ENCODE measurements at places on chromosomes 6 and 20.

GRCh38 chr6:24927985-24928745 is 7.6 kb downstream of the RIPOR2 start:
- no peak for DNase-seq

- DNase-seq, result no peak
These were observed 51.9 kb downstream of the MYO6 start for GRCh38 chr6:75800708-75801505.

- no peak for DNase-seq
These were observed 142.6 kb downstream of the ADGRG6 start for GRCh38 chr6:142444376-142444775.

DNA sequence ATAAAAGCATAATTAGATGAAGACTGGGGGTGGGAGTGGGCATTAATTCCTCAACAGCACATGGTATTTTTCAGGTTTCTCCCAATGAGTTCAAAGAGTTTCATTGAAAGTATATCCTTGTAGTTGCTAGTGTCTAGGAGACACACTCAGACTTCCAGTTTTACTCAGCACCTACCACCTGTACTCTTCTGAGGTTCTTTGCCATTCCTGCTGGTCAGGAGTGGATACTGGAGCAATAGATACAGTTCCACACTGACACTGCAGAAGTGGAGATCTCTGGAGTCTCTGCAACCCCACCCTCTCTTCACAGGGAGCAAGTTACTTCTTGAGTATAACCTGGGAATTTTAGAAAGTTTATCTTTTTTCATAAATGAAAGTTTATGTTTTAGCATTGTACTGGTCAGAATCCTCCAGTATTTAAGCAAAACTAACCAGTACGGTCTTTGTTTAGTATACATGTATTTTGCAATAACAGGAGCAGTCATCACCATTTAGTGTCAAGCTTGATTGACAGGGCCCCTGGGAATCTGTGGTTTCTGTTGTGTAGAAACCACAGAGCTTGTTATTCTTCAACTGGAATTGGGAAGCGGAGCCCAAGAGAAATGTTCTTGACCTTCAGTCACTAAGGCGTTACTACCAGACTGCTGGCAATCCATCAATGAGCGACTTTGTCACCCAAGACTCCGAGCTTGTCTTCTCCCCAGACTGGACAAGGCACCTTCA is 148.1 kb downstream of the ZDHHC14 start:
- DNase-seq, result no peak

DNA sequence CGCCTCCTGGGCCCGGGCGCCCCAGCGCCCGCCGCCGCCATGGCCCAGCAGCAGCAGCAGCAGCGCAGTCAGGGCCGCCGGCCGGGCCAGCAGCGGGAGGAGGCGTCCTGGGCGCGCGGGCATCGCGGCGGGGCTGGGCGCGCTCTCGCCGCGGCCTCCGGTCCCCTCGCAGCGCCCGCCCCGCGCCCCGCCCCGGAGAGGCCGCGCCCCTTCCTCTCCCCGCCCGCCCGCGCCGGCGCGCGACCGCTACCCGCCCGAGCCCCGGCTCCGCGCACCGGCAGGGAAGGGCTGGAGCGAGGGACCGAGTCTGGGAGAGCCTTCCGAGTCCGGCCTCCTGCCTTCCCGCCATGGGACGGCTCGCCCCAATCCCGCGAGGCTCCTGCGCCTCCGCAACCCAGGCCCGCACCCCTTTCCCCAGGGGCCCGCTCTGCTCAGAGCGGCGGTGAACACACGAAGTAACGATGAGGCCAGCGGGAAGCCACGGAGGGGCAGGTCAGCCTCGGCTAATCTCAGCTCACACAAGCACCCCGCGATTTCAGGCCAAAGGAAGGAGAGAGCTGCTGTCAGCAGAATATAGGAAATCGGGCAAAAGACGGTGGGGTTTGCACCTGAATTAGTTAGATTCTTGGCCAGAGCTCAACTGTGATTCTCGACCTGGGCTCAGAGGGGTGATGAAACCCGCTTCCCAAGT is at the start of gene TXNDC5:
Gene TXNDC5, minus strand, starts transcription at position 135 of the 691 bp plus-strand sequence. Its CDS starts 12 bp downstream, at position 123.
- peak; percentile 42 for DNase-seq

DNA sequence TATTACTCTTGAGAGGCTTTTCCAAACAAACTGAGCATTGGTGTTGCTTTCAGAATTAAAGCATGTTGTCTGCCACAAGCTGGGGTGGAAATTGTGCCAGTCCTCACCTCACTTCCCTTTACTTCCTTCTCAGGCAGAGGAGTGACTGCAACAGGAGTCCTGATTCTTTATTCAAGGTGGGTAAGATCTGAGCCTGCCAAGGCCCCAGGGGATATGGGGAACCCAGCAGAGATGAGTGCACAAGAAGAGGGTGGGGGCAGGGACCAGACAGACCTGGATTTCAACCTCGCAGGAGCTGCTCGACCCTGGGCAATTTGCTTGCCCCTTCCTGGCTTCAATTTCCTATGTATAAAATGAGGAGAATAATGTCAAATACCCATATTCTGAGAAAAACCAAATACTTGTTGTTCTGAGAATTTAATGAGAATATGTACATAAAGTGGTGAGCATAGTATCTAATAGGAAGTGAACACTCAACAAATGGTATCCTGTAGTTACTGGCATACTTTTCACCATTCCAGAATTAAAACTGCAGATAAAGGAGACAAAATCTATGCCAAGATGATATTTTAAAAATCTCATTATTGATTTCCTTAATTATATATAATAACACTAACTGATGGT is 17.8 kb downstream of the MAN1A1 start:
- DNase-seq, result no peak

DNA sequence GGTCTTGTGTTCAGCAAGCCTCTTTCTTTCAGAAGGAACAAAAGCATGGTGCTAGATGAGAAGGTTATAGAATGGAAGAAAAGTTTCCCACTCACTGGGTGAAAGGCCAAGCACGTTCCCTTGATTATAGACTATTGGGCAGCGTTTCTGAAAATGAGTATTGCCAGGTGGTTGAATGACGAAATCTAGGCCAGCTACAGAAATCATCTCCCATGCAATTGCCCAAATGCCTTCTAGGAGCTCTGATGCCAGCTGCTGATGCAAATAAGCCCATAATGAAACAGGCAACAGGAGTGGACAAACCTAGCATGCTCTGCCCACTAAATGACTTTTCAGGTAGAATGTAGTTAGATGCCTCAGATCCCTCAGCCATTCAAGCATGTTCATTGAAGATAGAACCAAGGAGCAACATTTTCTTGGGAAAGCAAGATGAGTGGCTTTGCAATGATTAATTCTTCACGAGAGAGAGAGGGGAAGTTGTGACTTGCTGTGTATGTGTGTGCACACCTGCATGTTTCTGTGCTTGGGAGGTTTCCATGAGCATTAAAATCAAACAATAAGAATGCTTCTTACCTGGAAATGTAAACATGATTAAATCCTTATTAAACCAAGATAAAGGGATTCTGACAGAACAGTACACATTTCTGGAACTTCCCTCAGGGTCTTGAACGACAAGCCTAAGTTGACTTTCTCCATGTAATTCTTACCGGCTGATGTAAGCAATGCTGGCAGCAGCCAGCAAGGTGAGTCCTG is 43.6 kb downstream of the ADTRP start:
- DNase-seq, result no peak

- DNase-seq, result no peak
These were observed 16.8 kb upstream of the PHACTR3 start for GRCh38 chr20:59587570-59587969.
